ENCODE measurements at places on chromosomes 2 and 18.

- peaks cover 18% of the 10 kb centered on the region for H3K4me1 ChIP-seq
- DNase-seq, result no peak
- no peak overlapping the region for H3K4me3 ChIP-seq
- H3K27ac ChIP-seq, result no peak overlapping the region
Observed at GRCh38 chr2:37589298-37589697, 82.1 kb downstream of the CDC42EP3 start.

DNA sequence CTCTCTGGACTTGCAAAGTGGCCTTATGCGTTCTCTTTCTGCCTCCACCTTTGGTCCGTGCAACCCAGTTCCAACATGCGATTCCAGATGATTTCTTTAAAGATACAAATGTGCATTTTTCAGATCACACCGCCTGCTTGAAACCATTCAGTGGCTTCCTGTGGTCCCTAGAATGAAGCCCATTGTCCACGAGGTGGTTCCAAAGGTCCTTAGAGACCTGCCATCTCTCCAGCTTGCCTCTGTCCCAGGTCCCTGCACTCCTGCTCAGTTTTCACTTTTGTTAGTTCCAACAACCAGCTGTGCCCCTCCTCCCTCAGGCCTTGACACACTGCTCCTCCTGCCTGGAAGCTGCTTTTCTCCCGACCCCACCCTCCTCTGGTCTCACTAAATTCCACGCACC, 3.6 kb upstream of the INO80C start:
- no peak for DNase-seq
- no peak overlapping the region for H3K27ac ChIP-seq
- H3K4me1 ChIP-seq, result peaks cover 9% of the 10 kb centered on the region
- no peak overlapping the region for H3K4me3 ChIP-seq
- no peaks in the 10 kb centered on the region for H3K27me3 ChIP-seq

GRCh38 chr2:171260471-171261424, 100.1 kb upstream of the TLK1 start:
- no peak for DNase-seq
- H3K27ac ChIP-seq, result no peak overlapping the region
- H3K27me3 ChIP-seq, result no peaks in the 10 kb centered on the region
- H3K36me3 ChIP-seq, result no peaks in the 10 kb centered on the region
- no peak overlapping the region for H3K4me3 ChIP-seq

DNA sequence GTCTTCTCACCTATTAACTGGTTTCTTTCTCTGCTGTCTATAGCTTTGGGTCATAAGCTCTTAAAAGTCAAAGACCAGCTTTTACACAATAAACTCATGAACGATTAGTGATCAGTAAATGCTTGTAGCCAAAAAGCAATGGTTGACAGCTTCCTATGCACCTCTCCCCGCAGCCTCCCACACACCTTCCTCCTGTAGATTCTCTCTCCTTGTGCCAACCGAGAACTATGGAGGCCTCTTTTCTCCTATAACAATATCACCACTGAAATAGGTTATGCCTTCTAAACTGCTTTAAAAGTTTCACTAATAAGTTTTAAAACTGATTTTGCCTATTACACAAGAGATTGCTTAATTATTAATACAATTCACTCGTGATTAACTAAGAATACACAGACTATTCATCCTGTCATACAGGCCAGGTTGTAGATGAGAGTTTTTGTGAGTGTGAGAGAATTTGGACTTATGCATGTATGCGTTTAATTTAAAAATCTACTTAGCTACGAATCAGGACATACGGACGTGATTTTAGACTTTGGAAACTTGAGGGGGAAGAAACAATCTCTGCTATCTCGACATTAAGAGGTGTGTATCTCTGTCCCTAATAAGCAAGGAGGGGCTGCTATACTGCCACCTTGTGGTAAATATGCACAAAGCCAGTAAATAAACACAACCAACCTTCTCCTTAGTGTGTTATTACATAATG, 229.1 kb upstream of the RBBP8 start:
- H3K27ac ChIP-seq, result no peak overlapping the region
- no peaks in the 10 kb centered on the region for H3K27me3 ChIP-seq
- no peaks in the 10 kb centered on the region for H3K4me1 ChIP-seq
- peak; percentile 66 for DNase-seq
- no peaks in the 10 kb centered on the region for H3K36me3 ChIP-seq
- H3K4me3 ChIP-seq, result no peak overlapping the region

- no peaks in the 10 kb centered on the region for H3K36me3 ChIP-seq
- no peak for DNase-seq
- H3K4me1 ChIP-seq, result no peaks in the 10 kb centered on the region
- H3K4me3 ChIP-seq, result no peak overlapping the region
- H3K27ac ChIP-seq, result no peak overlapping the region
- no peaks in the 10 kb centered on the region for H3K27me3 ChIP-seq
Observed at GRCh38 chr2:126714191-126714965, 58.4 kb downstream of the GYPC start.

DNA sequence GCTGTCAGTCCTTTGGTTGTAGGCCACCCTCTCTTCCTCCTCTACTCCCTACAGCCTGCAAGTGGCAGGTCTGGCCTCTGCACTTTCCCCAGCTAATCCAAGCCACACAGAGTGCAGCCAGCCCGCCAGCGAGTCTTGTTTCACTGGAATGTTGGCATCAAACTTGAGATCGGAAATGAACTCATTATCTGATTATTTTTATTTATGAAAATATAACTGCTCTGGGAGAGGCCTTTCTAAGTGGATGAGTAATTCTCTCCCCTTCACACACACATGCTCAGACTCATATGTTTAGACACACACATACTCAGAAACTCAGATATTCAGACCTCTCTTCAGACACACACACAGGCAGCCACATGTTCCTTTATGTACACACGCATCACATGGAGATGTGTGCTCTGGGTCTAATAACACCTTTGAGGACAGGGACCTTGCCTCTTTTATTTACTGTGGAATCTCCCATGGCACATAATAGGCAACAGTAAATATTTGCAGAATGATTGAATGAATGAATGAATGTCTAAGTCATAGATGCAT, 151.3 kb downstream of the ZFP36L2 start:
- H3K27ac ChIP-seq, result no peak overlapping the region
- H3K27me3 ChIP-seq, result no peaks in the 10 kb centered on the region
- H3K4me1 ChIP-seq, result peaks cover 15% of the 10 kb centered on the region
- DNase-seq, result no peak

DNA sequence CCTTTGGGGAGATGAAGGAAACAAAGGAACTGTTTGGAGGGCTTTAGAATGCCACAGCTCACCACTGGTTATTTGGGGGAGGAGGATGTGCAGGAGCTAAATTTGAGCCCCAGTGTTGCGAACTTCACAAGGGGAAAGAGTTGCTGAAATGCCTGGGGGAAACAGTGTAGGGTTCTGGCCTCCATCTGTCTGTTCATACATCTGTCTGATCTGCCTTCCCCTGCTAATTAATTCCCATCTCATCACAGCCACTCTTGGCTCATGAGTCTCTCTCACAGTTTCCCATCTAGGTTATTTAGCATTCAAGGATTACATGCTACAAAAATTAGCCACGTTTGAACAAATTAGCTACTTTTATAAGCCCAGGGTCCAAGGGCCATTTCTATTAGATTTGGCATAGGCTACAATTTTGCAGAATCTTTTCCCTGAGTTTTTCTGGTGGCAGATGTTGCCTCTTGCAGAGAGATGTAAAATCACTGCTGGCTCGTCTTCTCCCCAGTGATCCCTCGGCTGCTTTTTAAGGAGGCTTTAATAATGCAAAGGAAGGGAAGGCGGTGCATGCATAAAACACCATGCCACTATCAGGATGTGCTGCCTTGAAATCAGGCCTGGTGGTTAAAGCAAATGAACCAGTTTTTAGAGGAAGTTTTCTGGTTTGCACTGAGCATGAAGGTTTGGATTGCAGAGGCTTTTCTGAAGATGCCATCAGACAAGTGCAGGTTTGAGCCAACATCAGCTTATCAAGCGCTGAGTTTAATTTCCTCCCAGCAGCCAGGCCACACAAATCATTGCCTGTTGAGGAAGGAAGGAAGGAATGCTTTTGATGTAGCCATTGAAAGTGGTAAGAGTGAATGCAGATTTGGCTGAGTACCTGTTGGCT, 35.0 kb downstream of the ADD2 start:
- no peak for DNase-seq
- no peaks in the 10 kb centered on the region for H3K36me3 ChIP-seq
- peak overlapping the region; percentile 43 for H3K27ac ChIP-seq
- H3K4me3 ChIP-seq, result peak overlapping the region; percentile 11

DNA sequence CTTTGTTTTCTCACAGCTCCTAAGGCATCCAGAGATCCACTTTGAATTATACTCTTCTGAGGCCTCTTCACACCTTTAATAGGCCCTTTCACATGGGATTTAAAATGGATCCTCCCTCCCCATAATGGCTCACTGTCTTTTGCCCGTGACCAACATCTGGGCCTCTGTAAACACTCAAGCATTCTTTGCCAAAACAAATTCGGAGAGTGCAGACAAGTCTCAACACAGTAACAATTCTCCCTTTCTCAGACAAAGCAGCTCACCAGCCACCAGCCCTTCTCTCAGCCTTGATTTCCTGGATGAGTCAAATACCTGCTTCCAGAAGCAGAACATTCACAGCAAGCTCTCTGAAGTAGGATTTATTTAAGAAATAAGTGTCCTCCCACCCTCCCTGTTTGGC, 14.0 kb upstream of the IMP4 start:
- H3K36me3 ChIP-seq, result no peaks in the 10 kb centered on the region
- peaks cover 10% of the 10 kb centered on the region for H3K4me1 ChIP-seq
- DNase-seq, result no peak
- H3K4me3 ChIP-seq, result no peak overlapping the region

GRCh38 chr2:239005586-239005985, 157.7 kb downstream of the TWIST2 start:
- no peak overlapping the region for H3K27ac ChIP-seq
- no peaks in the 10 kb centered on the region for H3K27me3 ChIP-seq
- no peak for DNase-seq
- H3K4me3 ChIP-seq, result no peak overlapping the region
- no peaks in the 10 kb centered on the region for H3K4me1 ChIP-seq

DNA sequence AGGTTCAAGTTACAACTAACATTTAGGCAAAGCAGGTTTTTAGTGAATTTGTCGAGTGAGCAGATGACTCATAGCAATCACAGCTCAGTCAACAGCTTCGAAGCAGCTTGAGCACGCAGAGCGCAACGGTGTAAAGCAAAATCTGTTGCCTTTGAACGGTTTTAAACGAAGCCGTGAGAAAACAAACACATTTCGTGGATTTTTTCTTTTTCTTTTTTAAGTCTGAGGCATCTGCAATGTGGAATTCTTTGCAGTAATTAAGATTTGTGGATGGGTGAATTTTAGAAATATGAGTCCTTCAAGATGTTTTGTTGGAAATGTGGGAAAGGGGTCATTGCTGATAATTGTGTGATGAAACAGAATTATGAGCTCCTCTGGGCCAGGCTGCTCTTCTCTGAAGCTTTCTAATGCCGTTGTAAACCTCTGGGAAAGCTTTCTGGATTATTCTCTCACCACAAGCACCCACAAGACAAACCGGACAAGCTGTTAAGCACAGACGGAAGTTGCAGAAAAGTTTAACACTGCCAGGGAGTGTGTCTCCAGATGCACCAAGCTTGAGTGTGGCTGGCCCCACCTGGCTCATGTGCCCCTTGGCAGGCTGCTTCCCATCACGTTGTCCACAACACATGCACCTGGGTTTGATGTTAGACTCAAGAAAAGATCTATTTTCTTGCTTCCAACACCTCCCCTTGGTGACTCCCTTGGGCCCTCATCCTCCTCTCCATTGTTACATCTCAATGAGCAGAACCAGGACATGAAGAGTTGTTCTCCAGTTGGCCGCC, 224.7 kb downstream of the ACKR3 start:
- peaks cover 6% of the 10 kb centered on the region for H3K4me1 ChIP-seq
- H3K27ac ChIP-seq, result no peak overlapping the region
- DNase-seq, result no peak
- H3K36me3 ChIP-seq, result no peaks in the 10 kb centered on the region

GRCh38 chr2:86280191-86280667, 57.2 kb downstream of the REEP1 start:
- peaks cover 18% of the 10 kb centered on the region for H3K4me1 ChIP-seq
- no peaks in the 10 kb centered on the region for H3K36me3 ChIP-seq
- no peak overlapping the region for H3K27ac ChIP-seq
- H3K27me3 ChIP-seq, result peaks cover 28% of the 10 kb centered on the region
- H3K4me3 ChIP-seq, result no peak overlapping the region

GRCh38 chr2:43454791-43455190, 141.0 kb downstream of the THADA start:
- no peaks in the 10 kb centered on the region for H3K27me3 ChIP-seq
- H3K36me3 ChIP-seq, result no peaks in the 10 kb centered on the region
- H3K4me3 ChIP-seq, result no peak overlapping the region
- no peak for DNase-seq

DNA sequence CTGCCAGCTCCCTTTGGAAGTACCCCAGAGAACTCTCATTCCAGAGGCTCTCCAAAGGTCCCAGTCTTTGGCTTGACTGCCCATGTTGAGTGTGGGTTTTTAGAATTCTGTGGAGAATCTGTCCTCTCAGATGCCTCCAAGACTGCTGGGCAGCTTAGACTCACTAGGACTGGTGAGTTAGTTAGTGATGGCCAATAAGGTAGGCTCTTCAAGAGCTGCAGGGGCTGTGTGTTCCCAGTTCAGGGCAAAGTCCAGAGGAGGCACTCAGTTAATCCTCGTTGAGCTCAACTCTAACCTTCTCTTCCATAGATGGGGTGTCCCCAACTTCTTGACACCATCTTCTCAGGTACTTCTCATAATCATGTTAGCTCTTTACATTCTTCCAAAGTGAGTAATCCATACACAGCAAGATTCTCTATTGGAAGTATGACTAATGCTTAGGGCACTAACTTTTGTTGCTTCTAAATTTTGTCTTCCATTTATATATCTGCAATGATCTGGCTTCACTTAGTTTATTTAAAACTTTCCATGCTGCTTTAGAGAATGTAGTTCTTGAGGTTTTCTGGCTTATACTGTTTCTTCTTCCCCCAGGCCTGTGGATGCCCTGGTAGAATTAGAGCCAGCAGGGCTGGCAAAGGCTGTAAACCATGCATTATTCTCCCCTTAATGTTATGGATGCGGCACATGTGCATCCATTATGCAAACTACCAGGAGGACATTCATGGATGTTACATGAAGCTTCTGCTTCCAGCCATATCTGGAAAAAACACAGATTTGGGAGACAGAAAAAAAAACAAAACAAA, 88.9 kb downstream of the POLE4 start:
- no peak overlapping the region for H3K4me3 ChIP-seq
- H3K36me3 ChIP-seq, result no peaks in the 10 kb centered on the region
- no peak for DNase-seq
- no peaks in the 10 kb centered on the region for H3K4me1 ChIP-seq
- no peak overlapping the region for H3K27ac ChIP-seq

DNA sequence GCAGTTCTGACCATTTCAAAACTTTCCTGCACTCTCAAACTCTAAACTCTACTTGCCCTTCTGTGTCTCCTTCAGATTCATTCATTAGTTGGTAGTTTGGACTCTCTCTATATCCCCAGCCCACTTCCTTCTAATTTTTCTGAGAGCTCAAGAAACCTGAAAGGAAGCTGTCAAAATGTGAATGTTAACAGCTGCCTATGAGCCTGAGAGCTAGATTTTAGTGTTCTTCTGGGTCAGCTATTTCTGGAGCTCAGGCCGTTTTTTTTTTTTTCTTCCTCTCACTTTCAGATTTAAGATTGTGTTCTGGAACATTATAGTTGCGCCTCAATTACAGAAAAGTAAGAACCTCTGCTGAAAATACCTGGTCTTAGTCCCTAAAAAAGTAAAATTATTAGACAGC, 73.1 kb downstream of the RTN4 start:
- no peaks in the 10 kb centered on the region for H3K27me3 ChIP-seq
- H3K36me3 ChIP-seq, result peaks cover 11% of the 10 kb centered on the region
- no peaks in the 10 kb centered on the region for H3K4me1 ChIP-seq

- H3K27ac ChIP-seq, result no peak overlapping the region
- H3K27me3 ChIP-seq, result no peaks in the 10 kb centered on the region
- H3K4me1 ChIP-seq, result no peaks in the 10 kb centered on the region
- no peaks in the 10 kb centered on the region for H3K36me3 ChIP-seq
- no peak overlapping the region for H3K4me3 ChIP-seq
Observed at GRCh38 chr2:188610827-188611226, 319.2 kb downstream of the GULP1 start.
